A549 treated with Mapracorat at 1 μM for 4 hours (cell line): ENCODE measurements at places on chromosomes 6 and 20. TPM values are rescaled to one million over a fixed set of nuclear protein-coding genes. Genes with fewer than 3 reads are reported as not detected.

ARMC12 gene
- 0.26 to 0.97 TPM (median 0.55 TPM) in 5 replicates for total RNA-seq

ADGRB3 gene
- total RNA-seq = not detected in 5 replicates

FAM184A gene
- 0.10 TPM in 1 of 5 replicates, not detected in the others for total RNA-seq

CTAGE9 gene
- total RNA-seq = not detected in 5 replicates

ZSWIM3 gene
- total RNA-seq = 1.3 to 1.9 TPM (median 1.7 TPM) in 5 replicates

FAXC gene
- total RNA-seq = 5.9 to 8.9 TPM (median 6.6 TPM) in 5 replicates

POM121L2 gene
- not detected in 5 replicates for total RNA-seq

ABHD16B gene
- total RNA-seq = not detected in 5 replicates

SKIC2 gene
- total RNA-seq = 19.7 to 26.3 TPM (median 23.2 TPM) in 5 replicates

RBM24 gene
- 6.4 to 8.7 TPM (median 6.6 TPM) in 5 replicates for total RNA-seq

EDN1 gene
- total RNA-seq = 35.1 to 45.3 TPM (median 40.7 TPM) in 5 replicates

MROH8 gene
- total RNA-seq = 0.84 to 1.2 TPM (median 1.1 TPM) in 5 replicates

CSNK2A1 gene
- total RNA-seq = 131 to 157 TPM (median 146 TPM) in 5 replicates

SRXN1 gene
- 193 to 242 TPM (median 204 TPM) in 5 replicates for total RNA-seq

HLA-DRB1 gene
- total RNA-seq = 0.11 TPM in 1 of 5 replicates, not detected in the others

TRIM10 gene
- total RNA-seq = not detected in 5 replicates

PTGIS gene
- 0.02 to 0.08 TPM in 2 of 5 replicates, not detected in the others for total RNA-seq

ADGRF5 gene
- total RNA-seq = not detected in 5 replicates

BPIFB1 gene
- total RNA-seq = 0.10 to 0.17 TPM in 2 of 5 replicates, not detected in the others

ZNF391 gene
- total RNA-seq = 0.13 to 0.35 TPM (median 0.24 TPM) in 5 replicates

SPATS1 gene
- not detected in 5 replicates for total RNA-seq

TTLL9 gene
- total RNA-seq = 0.10 to 0.20 TPM (median 0.12 TPM) in 4 of 5 replicates, not detected in the other

MARCKS gene
- total RNA-seq = 11.3 to 21.1 TPM (median 18.8 TPM) in 5 replicates

SPINT4 gene
- not detected in 5 replicates for total RNA-seq

KCNG1 gene
- total RNA-seq = 20.9 to 32.3 TPM (median 24.0 TPM) in 5 replicates

OR2H2 gene
- total RNA-seq = not detected in 5 replicates

LAMA4 gene
- 1.1 to 1.4 TPM (median 1.2 TPM) in 5 replicates for total RNA-seq
